ENCODE measurements at places on chromosomes 12 and 14.

GRCh38 chr14:105854600-105855245 lies 328.3 kb downstream of the TMEM121 start:
- DNase-seq, result no peak

GRCh38 chr12:93115198-93115601 lies 186.1 kb upstream of the EEA1 start:
- no peak for DNase-seq

- no peak for DNase-seq
Observed at GRCh38 chr12:68115281-68115680, 44.3 kb downstream of the IFNG start.

DNA sequence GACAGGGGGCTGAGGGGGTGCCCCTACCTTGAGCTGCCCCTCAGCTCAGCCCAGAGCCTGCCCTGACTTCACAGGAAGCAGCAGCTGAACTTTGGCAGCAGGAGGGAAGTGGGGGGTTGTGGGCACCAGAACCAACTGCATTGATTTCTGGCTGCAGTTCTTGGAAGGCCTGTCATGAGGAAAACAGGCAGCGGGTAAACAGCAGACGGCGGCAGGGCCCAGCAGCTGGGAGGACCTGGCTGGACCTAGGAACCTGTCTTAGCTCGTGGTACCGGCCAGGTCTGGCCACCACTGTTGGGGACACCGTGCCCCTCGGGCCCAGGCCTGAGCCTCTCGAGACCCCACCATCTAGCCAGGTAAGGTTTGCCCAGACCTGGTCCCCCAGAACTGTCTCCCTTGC lies 154.2 kb upstream of the MYL2 start:
- DNase-seq, result no peak

DNA sequence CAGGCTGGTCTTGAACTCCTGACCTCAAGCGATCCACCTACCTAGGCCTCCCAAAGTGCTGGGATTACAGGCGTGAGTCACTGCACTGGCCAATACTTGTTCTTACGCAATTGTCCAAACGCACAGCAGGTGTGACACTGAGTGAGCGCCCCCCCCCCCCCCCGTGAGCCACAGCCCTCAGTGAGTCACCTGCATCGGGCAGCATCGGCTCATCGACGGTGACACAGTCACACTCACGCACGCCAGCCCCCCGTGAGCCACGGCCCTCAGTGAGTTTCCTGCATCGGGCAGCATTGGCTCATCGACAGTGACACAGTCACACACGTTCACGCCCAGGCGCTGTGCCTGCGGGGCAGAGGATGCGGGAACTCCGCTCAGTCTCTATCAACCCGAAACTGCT lies 42.5 kb downstream of the GALNT9 start:
- DNase-seq, result no peak

GRCh38 chr14:47240748-47241437 lies 434.5 kb downstream of the MDGA2 start:
- DNase-seq, result peak; percentile 4

DNA sequence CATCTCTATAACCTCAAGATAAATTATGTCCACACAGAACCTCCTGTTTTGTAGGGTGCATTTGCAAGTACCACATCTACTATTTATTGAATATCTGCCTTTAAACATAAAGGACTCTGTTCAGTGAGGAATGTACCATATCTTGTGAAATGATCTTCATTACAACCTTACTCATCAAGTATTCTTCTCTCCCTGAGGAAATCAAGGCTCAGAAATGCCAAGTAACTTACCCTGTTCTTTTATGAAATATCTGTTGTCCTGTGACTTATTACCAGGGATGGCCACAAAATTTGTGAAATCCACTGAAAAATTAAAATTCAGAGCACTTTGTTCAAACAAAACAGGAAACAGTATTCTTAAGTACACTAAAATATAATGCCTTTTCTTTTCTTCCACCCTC lies 366.7 kb downstream of the GALC start:
- DNase-seq, result peak; percentile 9

- DNase-seq, result no peak
Observed at GRCh38 chr12:18655351-18655750, 82.5 kb downstream of the PLCZ1 start.

- no peak for DNase-seq
Observed at GRCh38 chr14:54490445-54491175, 1.8 kb upstream of the GMFB start.

DNA sequence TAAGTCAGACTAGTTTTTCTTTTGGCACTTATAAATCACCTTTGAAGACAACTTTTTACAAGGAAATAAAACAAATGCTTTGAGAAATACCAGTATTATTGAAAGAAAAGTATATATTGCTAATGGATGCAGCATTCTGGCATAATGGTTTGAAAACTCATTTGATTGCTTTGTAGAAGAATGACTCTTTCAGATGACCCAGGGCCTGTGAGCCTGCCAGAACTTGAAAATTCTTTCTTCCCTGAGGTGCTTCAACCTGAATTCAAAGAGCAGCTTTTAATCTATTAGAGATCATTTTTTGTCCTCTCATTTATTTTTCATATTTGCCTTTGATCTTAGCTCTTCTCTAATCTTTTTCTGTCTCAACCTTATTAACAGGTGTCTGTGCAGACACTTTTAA lies 87.4 kb downstream of the LRRK2 start:
- peak; percentile 65 for DNase-seq

- no peak for DNase-seq
Observed at GRCh38 chr12:131101703-131102492, 148.2 kb downstream of the ADGRD1 start.

- peak; percentile 61 for DNase-seq
Observed at GRCh38 chr14:22976620-22977433, 5.5 kb downstream of the AJUBA start.

DNA sequence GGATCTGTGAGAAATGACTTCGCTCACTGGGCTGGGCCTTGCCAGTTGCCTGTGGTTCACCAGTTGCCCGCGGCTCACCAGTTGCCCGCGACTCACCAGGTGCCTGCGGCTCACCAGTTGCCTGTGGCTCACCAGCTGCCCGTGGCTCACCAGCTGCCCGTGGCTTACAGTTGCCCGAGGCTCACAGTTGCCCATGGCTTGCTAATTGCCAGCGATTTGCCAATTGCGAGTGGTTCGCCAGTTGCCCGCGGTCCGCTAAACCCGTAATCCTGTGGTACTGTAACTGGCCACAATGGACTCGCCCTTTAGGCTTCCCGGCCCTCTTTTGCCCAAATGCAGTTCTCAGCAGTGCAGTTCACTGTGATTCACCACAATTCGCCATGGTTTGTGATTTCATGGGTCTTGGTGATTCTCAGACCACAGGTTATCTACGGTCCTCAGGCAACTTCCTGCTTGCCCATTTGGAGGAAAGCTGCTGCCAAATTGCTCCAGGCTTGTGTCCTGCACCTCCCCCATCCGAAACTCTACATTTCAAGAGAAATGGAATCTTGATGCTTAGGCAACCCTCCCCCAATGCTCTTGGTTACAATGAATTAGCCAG lies 15.0 kb upstream of the MEG3 start:
- DNase-seq, result peak; percentile 14

GRCh38 chr12:119412811-119413794 lies 78.6 kb downstream of the CCDC60 start:
- peak; percentile 55 for DNase-seq

- DNase-seq, result peak; percentile 88
Observed at GRCh38 chr12:94047781-94048567, 100.4 kb upstream of the PLXNC1 start.

- peak; percentile 39 for DNase-seq
Observed at GRCh38 chr14:68041876-68042354, 222.3 kb downstream of the RAD51B start.

- DNase-seq, result no peak
Observed at GRCh38 chr12:113226696-113227568, 5.7 kb downstream of the TPCN1 start.

DNA sequence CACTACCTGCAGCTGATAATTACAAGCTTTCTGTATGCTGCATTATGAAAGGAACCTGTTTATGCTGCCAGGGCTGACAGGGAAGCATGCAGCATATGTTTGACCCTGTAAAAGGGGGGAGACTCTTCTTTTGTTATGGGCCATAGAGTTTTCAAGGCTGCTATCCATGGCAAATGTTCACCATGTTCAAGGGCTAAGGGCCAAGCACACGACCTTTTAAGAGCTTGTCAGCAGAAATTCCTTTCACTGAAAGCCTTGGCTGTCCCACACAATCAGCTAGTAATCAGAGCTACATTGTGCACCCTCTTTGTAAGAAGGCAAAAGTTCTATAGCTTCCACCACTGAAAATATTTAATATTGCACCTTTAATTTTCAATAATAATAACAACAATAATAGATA lies 74.2 kb upstream of the MBIP start:
- DNase-seq, result no peak

GRCh38 chr12:50394469-50395029 lies 1.9 kb downstream of the FAM186A start:
- DNase-seq, result no peak

DNA sequence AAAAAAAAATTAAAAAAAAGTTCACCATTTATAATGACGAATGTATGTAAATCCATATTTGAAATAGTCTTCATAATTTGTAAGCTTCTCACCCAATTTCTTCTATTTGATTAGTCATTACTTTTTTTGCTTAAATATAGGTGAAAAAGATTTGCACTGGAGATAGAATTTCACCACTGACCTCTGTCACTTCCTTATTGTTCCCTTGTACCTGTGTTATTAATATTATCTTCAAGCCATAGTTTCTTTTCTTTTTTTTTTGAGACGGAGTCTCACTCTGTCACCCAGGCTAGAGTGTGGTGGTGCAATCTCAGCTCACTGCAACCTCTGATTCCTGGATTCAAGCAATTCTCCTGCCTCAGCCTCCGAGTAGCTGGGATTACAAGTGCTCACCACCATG lies 15.8 kb downstream of the TEP1 start:
- DNase-seq, result no peak

DNA sequence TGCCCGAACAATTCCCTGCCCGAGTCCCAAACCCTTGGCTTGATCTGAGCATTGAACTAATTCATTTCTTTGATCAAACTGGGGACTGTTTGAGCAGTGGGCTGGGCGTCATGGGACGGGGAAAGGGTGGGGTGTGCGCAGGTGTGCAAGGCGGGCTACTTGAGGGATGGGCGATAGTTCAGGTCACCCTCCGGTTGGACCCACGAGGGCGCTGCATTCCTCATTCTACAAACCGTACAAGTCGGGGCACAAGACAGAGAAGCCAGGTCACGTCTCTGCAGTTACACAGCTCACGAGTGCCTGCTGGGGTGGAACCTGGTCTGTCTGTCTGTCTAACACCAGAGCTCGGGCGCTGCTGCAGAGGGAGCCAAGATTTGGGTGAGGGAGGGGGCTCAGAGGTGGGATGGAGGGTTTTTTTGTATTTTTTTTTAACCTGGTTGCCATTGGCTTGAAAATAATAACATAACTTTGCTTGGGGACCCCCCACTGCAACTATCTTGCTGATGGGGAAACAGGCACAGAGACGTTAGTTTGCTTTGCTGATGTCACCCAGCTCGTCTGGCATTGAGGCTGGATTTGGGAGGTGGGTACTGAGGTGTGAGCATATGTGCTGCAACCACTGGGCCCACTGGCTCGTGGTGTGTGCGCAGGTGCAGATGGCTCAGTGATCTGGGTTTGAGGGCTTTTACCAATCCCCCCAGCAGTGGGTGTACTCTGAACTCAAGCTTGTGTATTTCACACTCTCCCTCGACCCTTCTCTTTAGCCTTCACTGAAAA lies 7.6 kb upstream of the RTL1 start:
- peak; percentile 47 for DNase-seq

DNA sequence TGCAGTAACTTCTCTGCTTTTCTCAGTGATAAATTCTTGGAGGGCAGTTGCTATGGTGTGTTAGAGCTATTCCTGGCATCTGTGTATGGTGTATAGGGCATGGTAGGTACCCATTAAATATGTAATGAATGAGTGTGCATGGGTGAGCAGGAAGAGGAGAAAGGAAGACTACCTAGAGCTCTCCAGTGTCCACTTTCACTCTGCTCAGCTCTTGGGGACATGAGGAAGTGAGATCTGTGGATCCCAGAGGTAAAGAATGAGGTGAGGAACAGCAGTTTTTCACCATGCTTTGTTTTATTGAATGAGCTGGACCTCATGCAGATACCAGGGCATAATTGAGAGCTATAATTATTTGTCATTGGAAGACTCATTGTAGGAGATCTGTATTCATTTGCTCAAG lies 444.8 kb upstream of the RGS6 start:
- no peak for DNase-seq

Data from epithelial cell of esophagus (primary cell).